Stimulated activated CD4-positive, alpha-beta T cell treated with anti-CD3 and anti-CD28 coated beads, Interleukin-4, amount 100 ng/mL, for 24 hours (primary cell): ENCODE measurements at places on chromosomes 16 and 17.

DNA sequence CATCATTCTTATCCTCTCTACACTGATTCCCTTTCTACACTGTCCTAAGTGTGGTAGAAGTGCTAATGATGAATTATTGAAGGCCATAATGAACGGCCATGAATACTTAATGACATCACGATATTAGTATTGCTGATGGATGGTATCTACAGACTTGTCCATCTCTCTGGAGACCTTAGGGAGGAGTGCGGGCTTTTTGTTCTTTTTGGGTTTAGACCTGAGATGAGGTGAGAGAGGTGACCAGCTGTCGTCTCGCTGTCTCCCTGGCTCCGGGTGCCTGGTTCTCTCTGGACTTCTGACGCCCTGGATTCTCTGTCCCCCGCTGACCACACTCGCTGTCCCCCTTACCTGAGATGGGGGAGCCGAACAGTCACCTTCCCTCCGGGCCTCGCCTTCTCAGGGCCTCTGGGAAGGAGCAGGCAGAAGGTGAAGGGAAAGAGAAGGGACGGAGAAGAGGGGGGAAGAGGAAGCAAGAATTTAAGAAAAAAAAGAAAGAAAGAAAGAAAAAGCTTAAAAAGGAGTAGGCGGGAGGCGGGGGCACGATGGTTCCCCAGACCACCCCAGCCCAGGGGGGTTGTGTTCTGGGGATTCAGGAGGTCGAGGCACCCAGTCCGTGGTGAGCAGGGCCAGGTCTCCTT is 17.1 kb downstream of the SGCA start:
- DNase-seq, result no peak

DNA sequence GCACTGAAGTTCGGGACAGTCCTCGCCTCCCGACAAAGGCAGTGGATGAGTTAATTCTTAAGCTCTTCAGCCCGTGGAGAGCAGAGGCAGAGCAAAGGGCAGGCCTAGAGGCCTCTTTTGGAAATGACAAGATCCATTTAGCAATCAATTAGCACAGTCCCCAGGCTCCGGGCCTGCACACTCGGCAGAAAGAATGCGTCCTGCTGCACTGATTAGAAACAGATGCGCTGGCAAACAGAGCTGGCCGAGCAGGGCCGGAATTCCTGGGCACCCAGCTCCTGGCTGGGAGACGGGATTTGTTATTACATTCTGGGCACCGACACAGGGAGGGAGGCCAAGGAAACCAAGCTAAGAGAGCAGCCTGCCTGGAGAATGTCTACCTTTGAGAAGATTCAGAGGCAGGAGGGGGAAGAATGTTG is 162.9 kb downstream of the COPRS start:
- DNase-seq, result no peak

DNA sequence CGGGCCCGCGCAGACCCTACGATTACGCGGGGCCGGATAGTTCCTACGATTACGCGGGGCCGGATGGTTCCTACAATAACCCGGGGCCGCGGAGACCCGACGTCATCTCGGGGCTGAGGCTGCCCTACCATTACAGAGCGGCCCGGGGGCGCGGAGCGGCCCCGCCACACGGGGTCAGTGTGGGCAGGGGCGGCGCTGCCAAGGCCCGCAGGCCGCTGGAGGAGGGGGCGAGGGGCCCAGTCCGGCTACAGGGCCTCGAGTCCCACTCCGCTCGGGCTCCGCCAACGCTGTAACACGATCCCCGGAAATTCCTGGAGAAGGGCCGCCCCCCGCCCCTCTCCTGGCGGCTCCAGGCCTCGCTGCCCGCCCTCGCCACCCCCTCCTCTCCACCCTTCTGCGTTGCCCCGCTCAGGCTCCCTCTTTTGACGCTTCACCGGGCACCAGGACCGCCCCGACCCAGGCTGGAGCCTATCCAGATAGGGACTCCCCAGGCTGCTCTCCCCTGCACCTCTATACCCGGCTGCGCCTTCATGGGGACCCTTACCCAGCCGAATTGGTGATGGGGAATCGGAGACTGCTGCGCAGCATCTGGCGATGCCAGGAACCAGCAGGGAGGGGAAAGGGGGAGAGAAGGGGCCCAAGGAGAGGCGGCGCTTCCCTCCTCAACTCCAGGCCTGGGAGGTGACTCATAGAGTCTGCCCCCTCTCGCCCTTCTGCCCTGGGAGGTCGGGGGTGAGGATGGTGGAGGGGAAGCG is at the start of gene RAB34:
RAB34 (minus strand) TSS at position 291 of the 755 bp plus-strand sequence. CDS start 602 bp downstream, outside the sequence.
- no peak for DNase-seq

DNA sequence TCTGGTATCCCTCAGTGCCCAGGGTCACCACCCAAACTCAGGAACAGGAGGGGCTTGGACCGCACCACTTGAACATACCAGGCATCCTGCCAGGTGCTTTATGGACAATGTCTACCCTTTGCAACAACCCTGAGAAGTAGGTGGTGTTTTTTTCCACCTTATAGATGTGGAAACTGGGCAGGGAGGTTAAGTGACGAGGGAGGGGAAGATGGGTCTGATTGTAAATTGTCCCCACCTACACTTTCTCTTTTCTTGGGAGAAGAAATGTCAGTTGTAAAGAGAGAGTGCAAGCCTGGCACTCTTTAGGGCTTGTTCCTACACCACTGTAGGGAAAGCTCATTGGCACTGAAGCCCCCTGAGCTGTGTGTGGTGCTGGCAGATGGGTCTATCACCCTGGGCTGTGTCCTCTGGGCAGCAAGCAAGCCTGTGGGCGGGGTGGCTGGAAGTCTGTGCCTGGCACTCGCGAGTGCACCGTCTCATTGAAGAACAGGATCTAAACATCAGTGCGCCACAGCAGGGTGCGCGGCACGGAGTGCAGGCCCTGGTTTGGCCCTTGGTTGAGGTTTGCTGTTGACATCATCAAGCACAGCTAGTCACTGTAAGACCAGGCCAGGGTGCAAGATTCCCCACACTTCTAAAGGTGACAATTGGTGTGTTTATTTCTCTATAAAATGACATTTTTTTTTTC is 15.1 kb downstream of the NOD2 start:
- peak; percentile 40 for DNase-seq

GRCh38 chr17:21082001-21082436 is 39.2 kb upstream of the USP22 start:
- no peak for DNase-seq

- no peak for DNase-seq
These were observed 12.3 kb downstream of the SMIM5 start for GRCh38 chr17:75645501-75645888.

DNA sequence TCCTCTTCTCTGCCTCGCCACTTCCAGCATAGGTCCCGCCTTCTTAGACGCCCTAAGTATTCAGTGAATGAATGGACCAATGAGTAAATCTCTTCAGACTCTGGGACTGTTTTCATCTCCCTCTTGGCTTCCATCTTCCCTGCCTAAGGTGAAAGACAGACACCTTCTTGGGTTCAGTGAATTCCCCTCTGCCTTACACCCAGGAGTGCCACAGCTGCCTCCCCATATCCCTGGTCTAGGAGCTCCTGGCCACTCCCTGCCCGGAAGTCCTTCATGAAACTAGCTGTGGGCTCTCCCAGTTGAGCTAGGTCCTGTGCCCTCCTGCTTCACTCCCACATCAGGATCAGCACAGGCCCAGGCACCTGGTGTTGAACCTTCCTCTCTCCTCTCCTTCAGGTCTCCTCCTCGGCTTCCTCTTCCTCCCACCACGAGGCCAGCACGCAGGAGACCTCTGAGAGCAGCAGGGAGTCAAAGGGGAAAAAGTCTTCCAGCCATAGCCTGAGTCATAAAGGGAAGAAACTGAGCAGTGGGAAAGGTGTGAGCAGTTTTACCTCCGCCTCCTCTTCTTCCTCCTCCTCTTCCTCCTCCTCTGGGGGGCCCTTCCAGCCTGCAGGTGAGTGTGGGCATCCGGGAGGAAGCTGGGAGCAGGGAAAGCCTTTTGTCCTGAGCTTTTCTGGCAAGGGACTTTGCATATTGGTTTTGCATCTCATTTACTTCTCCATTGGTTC is 10.3 kb downstream of the MLLT6 start:
- no peak for DNase-seq

- no peak for DNase-seq
These were observed 173.7 kb downstream of the SOX9 start for GRCh38 chr17:72294487-72294893.

DNA sequence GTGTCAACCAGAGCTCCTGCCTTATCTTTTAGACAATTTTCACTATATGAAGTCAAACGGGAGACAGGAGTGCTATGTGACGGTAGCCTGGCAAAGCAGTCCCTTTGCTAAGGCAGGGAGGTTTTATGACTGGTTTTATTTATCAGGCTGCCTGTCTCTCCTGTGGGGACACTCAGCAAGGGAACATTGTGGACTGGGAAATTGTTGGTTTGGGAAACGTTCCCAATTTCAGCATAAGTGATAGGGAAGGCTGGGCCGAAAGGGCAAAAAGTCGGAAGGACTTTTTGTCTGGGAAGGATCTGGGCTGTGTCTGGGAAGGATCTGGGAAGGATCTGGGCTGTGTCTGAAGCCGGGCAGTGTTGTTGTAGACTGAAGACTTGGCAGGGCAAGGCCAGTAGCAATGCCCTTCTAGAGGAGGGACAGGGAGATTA is 211.2 kb downstream of the PARN start:
- DNase-seq, result no peak

DNA sequence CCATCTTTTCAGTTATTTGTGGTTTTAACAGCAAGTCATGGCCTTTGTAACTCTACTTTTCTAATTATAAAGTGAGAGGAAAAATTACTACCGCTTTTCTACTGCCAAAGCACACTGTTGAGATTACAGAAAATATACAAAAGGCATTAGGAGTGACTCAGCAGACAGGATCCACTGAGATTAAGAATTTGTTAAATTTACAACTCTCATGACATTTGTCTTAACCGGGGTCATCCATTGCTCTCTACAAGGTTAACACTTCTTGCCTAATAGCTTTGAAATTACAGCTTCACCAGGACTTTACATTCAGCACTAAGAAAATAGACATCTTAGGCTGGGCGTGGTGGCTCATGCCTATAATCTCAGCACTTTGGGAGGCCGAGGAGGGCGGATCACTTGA is 93.4 kb downstream of the SSH2 start:
- DNase-seq, result no peak

GRCh38 chr16:69918241-69918640 is 32.9 kb upstream of the CLEC18A start:
- no peak for DNase-seq

- DNase-seq, result no peak
These were observed 68.2 kb downstream of the CDK12 start for GRCh38 chr17:39529455-39529854.

GRCh38 chr17:65487990-65488389 is 73.5 kb downstream of the AXIN2 start:
- DNase-seq, result no peak

GRCh38 chr17:63934183-63935112 is 2.3 kb upstream of the CD79B start:
- no peak for DNase-seq

DNA sequence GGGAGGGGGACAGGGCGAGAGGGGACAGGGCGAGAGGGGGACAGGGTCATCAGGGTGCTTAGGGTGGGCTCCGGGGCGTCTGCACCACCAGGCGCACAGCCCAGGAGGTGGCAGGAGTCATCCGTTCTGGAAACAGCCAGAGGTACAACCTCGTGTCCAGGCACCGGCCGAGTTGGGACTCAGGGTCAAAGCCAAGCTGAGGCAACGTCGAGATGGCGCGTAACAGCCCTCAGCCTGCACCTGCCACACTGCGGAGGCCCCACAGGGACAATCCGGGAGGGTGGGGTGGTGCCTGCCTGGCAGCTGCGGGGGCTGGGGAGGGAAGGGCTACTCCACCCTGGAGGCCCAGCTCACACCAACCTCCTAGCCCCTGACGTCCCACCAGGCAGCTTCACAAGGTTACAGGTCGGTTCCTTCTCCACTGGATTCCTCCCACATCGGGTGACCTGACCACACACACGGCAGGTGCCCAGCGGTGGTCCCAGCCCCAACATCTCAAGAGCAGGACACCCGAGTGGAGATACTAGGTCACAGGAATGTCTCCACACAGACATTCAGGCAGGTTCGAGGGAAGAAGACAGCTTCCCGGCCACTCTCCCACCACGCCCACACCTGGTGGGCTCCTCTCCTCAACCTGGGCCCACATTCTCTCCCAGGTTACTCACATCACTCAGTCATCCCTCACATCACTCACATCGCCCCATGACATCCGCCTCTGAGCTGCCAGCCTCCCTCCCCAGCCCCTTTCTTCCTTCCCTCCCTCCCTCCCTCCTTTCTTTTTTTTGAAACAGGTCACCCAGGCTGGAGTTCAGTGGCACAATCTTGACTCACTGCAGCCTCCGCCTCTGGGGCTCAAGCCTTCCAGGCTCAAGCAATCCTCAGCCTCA is 47.3 kb downstream of the RPH3AL start:
- DNase-seq, result no peak
